Activated CD4-positive, alpha-beta T cell treated with anti-CD3 and anti-CD28 coated beads, Interleukin-2, amount 10 ng/mL, durations not matched to agents 7 days and 5 days (primary cell): ENCODE measurements at places on chromosomes 6 and 20.

GRCh38 chr6:139920776-139921100 is 546.3 kb upstream of the CITED2 start:
- DNase-seq: no peak

DNA sequence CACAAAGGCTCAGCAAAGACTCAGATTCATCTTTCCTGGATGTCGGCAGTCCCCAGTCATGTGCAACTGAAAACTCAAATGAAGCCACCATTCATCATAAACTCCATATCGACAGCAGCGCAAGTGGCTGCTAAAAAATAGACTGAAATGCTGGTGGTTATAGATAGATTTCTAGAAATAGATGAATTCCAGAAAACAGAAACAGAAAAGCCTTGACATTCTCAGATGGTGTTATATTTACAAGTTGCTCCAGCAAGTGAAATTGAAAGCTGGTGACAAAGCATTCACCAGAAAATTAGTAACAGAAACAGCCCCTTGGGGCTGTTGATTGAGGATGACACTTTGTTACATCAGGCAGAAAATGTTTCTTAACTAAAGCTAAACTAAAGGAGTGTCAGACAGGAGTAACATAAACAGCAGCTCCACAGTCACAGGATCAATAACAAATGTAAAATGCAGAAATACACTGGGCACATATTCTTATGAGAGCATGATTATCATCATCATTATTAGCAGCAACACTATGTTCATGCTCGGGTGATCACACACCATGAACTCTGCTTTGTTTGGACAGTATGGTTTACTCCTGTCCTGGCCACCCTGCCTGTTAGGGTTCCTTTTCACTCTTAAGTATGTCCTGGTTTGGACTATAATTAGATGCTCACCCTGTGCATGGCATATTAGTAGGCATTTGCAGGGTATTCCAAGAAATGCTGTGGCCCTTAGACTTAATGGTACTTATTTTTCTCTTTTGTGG is 36.4 kb upstream of the SLC35F1 start:
- no peak for DNase-seq

DNA sequence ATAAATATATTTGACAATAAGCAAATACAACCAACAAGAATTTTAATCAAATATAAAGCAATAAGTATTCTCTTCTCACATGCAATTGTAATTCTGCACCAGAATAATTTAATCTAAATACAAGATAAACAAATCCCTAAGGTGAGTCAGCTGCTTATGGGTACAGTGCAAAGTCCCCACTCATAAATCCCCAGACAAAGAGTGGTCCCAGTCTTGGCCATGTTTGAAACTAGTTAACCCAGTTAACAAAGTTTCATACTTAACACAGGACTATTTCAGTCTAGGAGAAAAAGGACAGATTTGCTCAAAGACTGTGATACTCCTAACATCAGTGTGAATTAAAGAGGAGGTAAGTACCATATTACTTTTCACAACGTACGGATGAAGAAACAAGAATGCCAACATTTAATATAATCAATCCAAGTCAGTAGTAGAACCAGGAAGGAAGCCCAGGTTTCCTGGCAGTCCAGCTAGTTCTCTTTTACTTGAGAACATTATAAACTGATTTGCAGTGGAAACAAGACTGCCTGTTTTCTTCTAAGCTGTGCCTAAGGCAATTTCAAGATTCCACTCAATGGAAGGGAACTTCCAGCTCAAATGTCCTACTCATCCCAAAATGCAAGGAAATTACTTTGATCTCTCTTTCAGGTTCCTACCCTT is 10.4 kb downstream of the SAMD3 start:
- no peak for DNase-seq

GRCh38 chr6:71402096-71402495 is 113.5 kb downstream of the OGFRL1 start:
- DNase-seq: no peak
